ENCODE measurements at places on chromosomes 3 and 15. TPM values are rescaled to one million over a fixed set of nuclear protein-coding genes. Genes with fewer than 3 reads are reported as not detected.

HESX1 gene
- 0.14 TPM for total RNA-seq

EXOSC7 gene
- 85.1 TPM for total RNA-seq

FRMD5 gene
- 3.0 TPM for total RNA-seq

CPNE9 gene
- not detected for total RNA-seq

PATL2 gene
- total RNA-seq, result not detected

PRSS50 gene
- not detected for total RNA-seq

XRN1 gene
- total RNA-seq, result 11.9 TPM

GOLGA8J gene
- total RNA-seq, result not detected

LRRC49 gene
- 18.0 TPM for total RNA-seq

ALDH1L1 gene
- total RNA-seq, result 0.06 TPM

PYGO1 gene
- 2.4 TPM for total RNA-seq

CCRL2 gene
- total RNA-seq, result not detected

ADCY5 gene
- 2.7 TPM for total RNA-seq

GATA2 gene
- 4.0 TPM for total RNA-seq

CTXN2 gene
- not detected for total RNA-seq

HHATL gene
- total RNA-seq, result not detected
